ENCODE measurements at places on chromosomes 12 and 14. TPM values are rescaled to one million over a fixed set of nuclear protein-coding genes. Genes with fewer than 3 reads are reported as not detected.

DNA sequence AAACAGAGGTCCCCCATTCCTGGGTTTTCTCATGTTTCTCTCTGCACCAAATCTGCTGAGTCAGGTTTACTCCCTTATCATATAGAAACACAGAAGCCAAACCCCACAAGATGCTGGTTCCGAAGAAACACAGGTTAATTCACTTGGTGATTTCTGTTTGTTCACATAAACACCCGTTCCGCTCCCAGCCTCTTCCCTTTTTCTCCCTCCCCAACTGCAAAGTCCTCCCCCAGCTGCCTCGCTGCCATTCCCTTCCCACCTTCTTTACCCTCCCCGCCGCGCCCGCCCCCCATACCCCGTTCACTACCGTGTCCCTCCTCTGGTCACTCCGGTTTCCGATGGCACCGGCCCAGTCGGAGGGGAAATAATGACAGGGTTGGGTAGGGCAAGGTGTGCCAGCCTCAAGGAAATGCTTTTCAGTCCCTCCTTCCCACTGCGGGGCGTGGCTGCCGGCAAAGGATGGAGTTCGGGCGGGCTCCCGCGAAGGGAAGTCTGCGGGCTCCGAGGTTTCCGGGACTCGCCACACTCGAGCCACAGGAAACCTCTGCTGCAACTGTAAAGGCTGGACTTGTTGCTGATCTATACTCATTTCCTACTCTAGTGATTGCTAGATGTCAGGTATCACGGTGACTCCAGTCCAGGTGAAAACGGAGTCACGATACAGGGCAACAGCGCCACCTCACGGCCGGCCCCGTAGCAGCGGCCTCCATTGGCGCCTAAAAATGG, at the start of gene STYK1:
Gene STYK1, minus strand, starts transcription at position 394 of the 726 bp plus-strand sequence. CDS start 39,434 bp downstream, outside the sequence.
- DNase-seq, result peak; percentile 84

DNA sequence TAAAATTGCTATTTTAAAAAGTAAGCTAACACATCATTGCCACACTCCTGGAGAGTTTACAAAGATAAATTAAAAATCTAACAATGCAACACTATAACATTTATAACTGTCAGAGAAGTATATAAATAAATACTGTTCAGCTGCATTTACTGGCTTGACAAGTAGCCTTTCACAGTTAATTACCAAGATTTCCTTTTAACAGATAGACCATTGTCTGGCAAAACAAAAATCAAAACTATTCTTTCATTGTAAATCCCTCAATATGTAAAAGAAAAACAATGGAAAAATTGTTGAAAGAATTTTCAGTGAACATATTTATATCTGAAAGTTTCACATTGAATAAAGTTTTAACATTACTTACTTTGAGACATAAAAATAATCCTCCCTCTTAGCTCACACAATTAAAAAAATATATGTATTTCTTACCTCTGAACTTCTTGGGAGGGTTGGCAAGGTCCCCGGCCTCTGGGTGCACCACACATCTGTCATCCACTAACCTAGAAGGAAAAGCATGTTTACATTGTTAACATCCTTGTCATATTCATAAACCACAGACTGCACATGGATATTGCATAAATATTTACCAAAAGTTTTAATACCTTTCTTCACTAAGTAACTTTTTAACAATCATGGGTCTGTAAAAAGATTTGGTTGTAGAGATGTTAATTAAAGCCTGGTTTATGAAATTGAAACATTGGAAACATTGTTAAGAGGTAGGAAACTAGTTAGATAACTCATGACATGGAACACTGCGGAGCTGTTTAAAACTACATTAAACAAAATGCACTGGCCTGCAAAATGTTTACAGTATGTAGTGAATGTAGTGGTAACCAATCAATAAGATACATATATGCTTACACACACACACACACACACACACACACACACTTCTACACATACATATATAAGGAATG, 43.0 kb downstream of the ITPR2 start:
- no peak for DNase-seq

- DNase-seq, result peak; percentile 38
Measured at GRCh38 chr12:68334132-68334531, 2.0 kb upstream of the MDM1 start.

DNA sequence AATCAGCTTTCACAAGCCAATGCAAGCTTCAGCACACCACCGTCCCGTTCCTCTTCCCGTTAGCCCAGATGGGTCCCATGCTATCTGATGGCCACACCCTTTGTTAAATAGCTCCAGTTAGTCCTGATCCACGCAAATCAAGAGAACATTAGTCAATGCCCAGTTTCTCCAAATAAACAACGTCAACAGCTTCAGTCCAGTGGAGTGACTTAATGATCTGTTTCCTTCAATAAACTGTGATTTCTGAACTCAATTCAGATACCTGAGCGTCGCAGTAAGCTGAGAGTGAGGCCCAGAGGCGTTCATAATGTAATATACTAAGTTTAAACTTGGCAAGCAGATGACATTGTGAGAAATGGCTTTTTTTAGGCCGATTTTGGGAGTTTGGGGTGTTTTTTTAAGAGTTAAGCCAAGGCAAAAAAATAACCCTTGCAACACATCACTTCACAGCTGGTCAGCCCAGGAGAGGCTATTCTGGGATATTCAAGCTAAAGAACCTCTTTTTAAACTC, 112.3 kb downstream of the ZFP36L1 start:
- DNase-seq, result no peak

DNA sequence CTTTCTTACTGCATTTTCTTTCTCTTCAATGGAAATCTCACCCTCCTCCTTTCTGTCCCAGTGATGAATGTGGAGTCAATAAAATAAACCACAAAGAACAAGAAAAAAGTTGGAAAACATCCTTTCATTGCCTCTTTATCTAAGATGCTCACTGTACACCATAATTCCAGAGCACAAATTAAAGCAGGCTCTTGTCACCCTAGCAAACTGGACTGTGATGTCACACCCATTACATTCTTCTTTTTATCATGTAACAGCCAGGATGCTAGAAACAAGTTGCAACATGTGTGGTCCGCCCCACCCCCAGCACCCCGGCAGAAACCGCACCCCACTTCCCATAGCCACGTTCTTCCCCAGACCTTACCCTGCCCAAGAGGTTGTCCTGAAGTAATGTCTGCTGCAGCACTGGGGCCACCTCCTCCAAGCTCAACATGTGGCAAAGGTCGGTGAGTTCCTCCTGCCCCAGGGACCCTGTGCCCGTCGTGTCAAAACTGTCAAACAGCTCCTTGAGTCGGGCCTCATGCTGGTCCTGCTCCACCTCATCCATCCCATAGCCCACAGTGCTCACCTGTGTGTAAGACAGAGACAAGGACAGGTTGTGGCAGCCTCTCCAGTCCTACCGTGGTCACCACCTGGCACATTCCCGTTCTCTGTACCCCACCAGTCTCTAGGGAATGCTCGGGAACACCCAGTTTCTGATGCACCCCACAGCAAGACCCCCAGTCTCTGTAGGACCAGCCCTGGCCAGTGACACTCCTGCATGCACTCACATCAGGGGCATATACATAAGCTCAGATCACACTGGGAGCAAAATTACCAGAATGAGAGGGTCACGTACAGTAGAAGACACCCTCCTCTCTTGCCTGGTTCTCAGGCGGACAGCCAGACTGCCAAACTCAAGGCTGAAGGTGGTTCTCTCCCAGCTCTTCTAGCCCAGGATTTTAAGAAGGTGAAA, 9.2 kb downstream of the NIN start:
- DNase-seq, result peak; percentile 71

GRCh38 chr12:60174476-60174875, 578.6 kb downstream of the SLC16A7 start:
- no peak for DNase-seq

- DNase-seq, result no peak
Measured at GRCh38 chr12:132582582-132583410, 27.6 kb downstream of the LRCOL1 start.

GRCh38 chr12:108972358-108972757, 48.5 kb downstream of the SVOP start:
- no peak for DNase-seq

DNA sequence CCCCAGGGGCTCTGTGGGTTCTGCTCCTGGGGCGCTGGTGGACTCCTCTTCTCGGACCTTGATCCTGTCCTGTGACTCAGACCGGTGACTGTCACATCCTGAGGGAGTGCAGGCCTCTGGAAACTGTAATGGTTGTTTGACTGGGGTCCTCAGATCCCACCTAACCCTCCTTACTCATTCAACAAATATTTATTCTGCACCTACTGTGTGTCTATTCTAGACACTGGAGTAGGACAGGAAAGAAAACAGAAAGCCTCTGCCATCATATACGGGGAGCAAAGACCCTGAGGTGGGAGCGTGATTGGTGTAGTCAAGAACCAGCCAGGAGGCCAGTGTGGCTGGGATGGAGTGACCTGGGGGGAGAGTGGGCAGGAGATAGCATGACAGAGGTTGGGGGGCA, 47.6 kb downstream of the ESRRB start:
- no peak for DNase-seq

- no peak for DNase-seq
Measured at GRCh38 chr14:88562532-88562830, 356 bp upstream of the ZC3H14 start.

GRCh38 chr12:26630546-26631027, 202.4 kb downstream of the ITPR2 start:
- no peak for DNase-seq

DNA sequence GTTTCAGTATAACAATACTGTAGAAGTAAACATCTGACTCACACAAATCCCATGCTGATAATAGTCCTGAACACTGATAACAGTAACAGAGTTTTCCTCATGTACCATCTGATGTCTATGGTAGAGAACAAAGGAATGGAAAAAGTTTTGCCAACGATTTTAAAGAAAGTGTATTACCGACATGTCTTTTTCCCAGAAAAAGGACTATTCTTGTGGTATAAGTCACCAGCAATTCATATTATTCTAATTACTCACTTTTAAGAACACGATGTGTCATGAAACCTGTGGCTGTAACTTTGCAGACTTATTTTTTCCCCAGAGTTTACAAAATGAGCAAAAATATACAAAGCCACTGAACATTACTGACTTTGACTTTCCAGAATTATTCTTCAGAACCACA, 40.1 kb upstream of the DCN start:
- no peak for DNase-seq

DNA sequence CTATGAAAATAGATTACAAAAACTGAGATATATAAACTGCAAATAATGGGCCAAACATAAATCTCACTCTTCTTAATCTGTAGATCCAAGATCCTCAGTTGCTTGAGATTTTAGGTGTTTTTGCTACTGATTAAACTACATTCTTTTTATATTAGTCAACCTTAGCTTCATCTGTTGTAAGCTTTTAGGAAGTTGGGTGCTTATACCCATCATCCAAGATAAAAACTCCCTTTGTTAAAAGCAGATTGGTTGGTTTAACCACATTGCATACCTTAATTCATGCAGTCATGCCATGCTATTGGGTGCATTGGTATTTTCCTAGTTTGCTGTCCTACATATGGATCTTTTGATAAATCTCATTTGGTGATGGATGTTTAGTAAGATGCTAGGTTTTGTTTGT, 46.2 kb upstream of the DIP2B start:
- no peak for DNase-seq

- DNase-seq, result no peak
Measured at GRCh38 chr12:39393179-39393578, 49.7 kb downstream of the KIF21A start.

- no peak for DNase-seq
Measured at GRCh38 chr14:102207831-102208365, 68.2 kb downstream of the WDR20 start.

- DNase-seq, result no peak
Measured at GRCh38 chr12:130827432-130827831, 11.6 kb downstream of the STX2 start.

GRCh38 chr12:56297400-56297799, 2.7 kb downstream of the CS start:
- no peak for DNase-seq

DNA sequence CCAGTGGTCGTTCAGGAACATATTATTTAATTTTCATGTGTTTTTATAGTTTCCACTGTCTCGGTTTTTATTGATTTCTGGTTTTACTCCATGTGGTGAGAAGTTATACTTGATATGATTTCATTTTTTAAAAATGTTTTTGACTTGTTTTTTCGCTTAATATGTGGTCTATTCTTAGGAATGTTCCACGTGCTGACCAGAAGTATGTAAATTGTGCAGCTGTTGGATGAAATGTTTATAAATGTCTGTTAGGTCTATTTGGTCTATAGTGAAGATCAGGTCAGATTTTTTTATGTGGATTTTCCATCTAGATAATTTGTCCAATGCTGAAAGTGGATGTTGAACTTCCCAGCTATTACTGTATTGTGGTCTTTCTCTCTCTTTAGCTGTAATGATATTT, 433.8 kb upstream of the MIS18BP1 start:
- no peak for DNase-seq

DNA sequence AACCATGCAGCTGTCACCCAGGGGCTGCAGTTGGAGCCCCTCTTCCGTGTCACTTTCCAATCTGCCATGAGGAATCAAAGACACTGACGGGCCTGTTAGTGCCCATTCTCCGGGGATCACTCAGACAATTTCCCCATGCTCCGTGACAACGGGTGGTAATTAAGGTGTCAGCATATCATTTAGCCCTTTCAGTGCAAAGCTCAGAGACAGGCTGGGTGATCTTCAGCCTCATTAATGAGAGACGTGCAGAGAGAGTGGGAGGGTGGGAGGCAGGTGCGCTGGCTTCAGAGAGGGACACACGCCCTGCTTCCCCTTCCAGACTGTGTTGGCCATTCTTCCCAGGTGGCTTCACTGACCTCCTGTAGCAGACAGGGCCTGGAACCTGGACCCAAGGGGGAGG, 58.7 kb downstream of the MVK start:
- DNase-seq, result no peak

- peak; percentile 11 for DNase-seq
Measured at GRCh38 chr14:81206115-81206514, 14.6 kb downstream of the GTF2A1 start.

DNA sequence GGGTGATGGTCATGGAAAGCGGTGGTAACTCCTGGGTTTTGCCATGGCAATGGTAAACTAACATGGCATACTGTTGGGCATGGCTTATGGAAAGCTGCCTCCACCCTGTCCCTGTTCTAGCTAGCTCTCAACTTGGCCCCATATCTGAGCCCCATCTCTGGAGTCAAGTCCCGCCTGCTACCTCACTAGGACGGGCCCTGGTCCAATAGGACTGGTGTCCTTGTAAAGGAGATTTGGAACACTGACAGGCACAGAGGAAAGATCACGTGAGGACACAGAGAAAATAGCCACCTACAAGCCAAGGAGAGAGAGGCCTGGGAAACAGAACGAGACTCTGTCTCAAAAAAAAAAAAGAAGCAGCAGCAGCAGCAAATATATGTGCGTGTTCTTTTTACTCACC, 59.8 kb downstream of the RNFT2 start:
- no peak for DNase-seq

- no peak for DNase-seq
Measured at GRCh38 chr14:92952481-92953298, 29.7 kb downstream of the CHGA start.

GRCh38 chr12:100234591-100235304, 32.1 kb downstream of the DEPDC4 start:
- peak; percentile 6 for DNase-seq

GRCh38 chr12:49491823-49492222, 47.0 kb upstream of the KCNH3 start:
- DNase-seq, result no peak

The SIX6 gene
- total RNA-seq, result not detected

The COX8C gene
- not detected for total RNA-seq

The TSHR gene
- not detected for total RNA-seq

The ADAMTS20 gene
- not detected for total RNA-seq

The CSAD gene
- 23.1 TPM for total RNA-seq

The GALNT16 gene
- 0.14 TPM for total RNA-seq

The MMAB gene
- total RNA-seq, result 37.7 TPM

The NKX2-1 gene
- not detected for total RNA-seq

The SRGAP1 gene
- total RNA-seq, result 0.02 TPM

The TBK1 gene
- total RNA-seq, result 15.4 TPM

The SYNDIG1L gene
- not detected for total RNA-seq
